Activated CD4-positive, alpha-beta T cell treated with anti-CD3 and anti-CD28 coated beads for 24 hours (primary cell): ENCODE measurements at places on chromosomes 5 and 9.

GRCh38 chr9:109969011-109969410 lies 189.0 kb downstream of the PALM2AKAP2 start:
- DNase-seq, result no peak

DNA sequence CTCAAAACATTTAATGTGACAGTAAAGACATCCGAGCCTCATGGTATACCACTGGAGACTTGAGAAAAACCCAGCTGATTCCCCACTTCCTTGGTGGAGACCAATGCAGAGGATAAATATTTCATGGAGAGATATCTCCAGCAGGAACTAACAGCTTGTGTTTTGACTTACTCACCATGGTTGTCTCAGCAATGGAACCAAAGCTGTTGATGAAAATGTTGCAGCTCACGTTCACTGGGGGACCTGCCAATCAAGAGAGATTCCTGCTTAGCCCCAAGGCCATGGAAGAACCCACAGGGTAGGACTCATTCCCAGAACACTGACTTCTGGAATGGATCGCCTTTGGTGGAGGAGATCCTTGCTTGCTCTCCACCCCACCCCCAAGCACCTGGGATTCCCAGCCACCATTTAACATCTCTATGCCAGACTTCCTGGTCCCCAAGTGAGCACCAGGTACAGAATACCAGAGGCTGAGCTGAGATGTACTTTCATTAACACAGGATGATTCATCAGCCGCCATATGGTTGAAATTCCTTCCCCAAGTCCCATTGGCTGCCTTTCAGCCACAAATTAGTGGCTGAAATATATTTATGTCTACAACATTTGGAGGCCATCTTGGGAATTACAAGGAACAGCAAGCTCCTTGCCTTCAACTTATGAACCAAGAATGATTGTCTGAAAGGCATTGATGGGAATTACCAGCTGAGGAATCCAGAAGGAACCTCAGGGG lies 37.9 kb downstream of the GLRA1 start:
- DNase-seq, result no peak

DNA sequence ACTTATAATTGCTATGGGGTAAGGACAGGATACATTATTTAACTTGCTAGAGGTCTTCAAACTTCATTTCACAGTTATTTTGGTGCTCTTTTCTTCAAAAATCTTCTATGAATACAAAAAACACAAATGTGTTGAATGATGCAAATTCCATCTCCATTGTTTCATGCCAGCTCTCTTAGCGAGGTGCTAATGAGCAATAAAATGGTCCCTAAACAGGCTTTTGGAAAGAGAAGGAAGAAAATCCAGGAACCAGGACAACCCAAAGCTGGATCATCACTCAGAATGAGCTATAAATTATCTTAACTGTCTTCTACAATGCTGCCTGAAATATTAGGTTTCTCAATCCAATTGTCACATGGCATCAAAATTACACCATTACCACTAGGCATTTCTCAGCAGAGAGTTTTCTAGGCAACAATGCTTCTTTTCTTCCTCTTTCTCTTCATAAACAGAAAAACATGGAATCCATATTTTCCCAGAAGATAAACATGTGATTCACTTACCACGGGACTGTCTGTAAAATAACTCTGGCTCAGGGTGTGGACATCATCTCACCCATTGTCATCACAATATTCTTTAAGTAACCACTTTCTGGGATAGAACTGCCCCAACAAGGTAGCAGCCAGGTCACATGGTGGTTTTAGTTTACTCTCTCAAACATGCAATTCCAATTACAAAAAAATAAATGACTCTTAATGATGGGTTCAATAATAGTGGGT lies 249.4 kb downstream of the NPR3 start:
- no peak for DNase-seq

DNA sequence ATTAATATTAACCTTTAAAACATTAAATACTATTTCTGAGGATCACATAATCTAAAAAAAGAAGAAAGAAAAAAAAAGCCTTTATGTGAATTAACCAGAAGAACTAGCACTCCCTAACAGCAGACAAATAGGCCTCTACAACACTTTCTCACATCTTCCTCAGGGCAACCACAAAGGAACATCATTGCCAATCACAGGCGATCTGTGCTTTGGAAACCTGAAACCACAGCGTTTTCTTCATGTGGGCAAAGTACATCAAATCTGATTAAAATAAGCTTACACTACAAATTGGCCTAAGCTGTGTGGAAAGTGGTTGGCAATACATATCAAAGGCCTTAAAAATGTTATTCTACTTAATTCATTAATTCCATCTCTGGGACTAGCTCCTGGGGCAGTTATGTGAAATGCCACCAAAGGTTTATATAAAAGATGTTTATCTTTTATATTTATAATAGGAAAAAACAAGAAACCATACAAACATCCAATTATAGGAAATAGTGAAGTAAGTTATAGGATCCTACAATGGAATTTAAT lies 184.8 kb upstream of the TBCA start:
- no peak for DNase-seq

DNA sequence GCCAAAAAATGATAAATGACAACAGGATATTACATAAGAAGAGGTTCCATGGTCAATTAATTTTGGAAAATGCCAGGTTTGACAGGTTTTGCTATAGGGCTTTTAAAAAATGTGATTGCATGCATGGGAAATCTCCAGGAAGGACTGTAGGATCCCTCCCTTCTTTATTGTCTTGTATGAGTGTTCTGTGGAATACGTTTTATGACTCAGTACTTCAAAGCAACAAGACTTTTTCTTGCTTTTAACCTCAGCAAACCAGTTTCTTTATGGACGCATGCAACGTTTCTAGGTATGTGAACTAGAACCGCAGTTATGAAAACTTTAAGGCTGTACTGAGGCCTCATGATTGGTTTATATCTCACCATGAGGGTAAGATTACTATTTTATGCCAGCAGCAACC lies 76.6 kb upstream of the NTRK2 start:
- no peak for DNase-seq

- DNase-seq, result no peak
Observed at GRCh38 chr5:74433896-74434829, 206.4 kb downstream of the ENC1 start.

- DNase-seq, result no peak
Observed at GRCh38 chr5:6752782-6753181, 39.5 kb downstream of the TENT4A start.

DNA sequence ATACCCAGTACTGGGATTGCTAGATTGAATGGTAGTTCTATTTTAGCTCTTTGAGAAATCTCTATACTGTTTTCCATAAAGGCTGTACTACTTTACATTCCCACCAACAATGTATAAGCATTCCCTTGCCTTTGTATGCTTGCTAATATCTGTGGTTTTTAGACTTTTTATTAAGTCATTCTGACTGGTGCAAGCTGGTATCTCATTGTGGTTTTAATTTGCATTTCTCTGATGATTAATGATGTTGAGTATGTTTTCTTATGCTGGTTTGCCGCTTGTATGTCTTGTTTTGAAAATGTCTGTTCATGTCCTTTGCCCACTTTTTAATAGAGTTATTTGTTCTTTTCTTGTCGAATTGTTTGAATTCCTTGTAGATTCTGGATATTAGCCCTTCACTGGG lies 512.7 kb upstream of the PAPPA start:
- no peak for DNase-seq

- no peak for DNase-seq
Observed at GRCh38 chr5:110439296-110439695, 287.2 kb downstream of the TMEM232 start.

GRCh38 chr9:96236854-96237550 lies 65.0 kb downstream of the HSD17B3 start:
- no peak for DNase-seq

DNA sequence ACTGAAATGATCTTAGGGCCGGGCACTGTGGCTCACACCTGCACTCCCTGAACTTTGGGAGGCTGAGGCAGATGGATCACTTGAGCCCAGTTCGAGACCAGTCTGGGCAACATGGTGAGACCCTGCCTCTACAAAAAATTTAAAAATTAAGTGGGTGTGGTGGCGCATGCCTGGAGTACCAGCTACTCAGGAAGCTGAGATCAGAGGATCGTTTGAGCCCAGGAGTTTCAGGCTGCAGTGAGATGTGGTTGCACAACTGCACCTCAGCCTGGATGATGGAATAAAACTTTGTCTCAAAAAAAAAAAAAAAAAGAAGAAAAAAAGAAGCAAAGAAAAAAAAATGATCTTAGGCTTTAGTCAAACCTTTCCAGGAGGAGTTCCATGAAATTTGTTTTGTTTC lies 41.8 kb downstream of the MEF2C start:
- DNase-seq, result no peak

GRCh38 chr5:154345255-154345952 lies 100.4 kb upstream of the SAP30L start:
- DNase-seq, result no peak

- no peak for DNase-seq
Observed at GRCh38 chr5:1480217-1480616, 35.0 kb upstream of the SLC6A3 start.

GRCh38 chr5:67161767-67162166 lies 34.8 kb downstream of the CD180 start:
- DNase-seq, result no peak

DNA sequence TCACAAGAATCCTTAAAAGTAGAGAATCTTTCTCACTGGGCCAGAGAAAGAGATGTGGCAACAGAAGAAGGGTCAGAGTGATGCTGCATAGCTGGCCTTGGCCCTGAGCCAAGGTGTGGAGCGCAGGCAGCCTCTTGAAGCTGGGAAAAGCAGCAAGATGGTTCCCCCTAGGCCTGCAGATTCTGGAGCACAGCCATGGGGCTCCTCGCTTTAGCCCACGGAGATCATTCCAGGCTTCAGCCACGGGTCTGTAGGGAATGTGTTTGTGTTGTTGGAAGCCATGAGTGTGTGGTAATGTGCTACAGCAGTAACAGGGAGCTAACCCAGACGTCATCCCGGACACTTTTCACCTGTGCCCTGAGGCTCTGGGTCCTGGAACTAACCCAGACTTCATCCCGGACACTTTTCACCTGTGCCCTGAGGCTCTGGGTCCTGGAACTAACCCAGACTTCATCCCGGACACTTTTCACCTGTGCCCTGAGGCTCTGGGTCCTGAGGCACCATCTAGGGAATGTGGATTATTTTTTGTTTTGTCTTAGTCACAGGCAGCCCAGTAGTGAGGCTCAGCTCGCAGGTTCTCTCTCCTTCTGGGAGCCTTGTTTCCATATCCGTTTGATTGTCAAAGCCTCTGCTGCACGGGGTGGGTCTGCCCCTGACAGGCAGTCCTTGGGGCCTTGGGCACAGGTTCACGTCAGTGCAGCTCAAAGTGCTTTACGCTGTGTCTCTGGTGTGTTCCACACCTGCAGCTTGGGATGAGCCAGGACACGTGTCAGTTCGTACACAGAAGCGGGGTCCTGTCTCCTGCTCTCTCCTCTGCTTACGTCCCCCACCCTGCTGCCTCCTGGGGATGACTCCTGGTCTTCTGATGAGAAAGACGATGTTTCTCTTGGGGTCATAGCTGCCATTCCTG lies 56.3 kb upstream of the EXOC3 start:
- DNase-seq, result no peak

GRCh38 chr5:178380086-178380485 lies 147.5 kb upstream of the PHYKPL start:
- DNase-seq, result no peak

DNA sequence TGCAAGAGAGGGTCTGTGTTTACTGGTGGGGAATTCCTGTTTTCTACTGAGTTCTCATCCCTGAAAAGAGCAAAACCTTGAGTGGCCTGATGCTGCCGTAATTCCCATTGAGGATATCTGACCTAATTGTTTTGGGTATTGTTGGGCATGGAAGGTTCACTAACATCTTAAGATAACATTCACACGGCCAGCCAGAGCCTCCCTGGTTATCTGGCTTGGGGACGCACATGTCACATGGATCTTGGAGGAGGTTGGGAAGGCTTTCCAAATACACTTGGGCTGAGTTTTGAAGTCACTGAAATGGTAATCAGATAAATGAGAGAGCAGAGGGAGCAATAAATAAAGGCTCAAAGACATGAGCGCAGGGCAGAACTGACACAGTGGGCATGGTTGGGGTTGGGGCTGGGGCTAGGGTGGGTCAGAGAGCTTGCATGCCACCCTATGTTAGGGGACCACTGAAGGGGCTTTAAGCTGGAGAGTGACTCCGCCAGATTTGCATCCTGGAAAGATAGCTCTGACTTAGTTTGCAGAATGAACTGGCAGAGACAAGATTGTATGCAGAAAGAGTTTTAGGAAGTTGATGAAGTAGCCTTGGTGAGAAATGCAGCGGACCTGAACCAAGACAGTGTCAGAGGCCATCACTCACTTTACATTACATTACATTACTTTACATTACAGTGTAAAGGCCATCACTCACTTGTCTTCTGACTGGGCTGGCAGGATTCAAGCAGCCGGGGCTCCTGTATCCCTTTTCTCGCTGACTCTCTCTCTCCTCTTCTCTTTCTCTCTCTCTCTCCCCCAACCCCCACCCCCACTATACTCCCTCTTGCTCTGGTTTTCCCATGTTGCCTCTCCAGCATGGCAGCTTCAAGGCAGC lies 24.2 kb downstream of the SLC1A1 start:
- no peak for DNase-seq

- DNase-seq, result no peak
Observed at GRCh38 chr5:96432216-96433065, 607 bp downstream of the PCSK1 start.

DNA sequence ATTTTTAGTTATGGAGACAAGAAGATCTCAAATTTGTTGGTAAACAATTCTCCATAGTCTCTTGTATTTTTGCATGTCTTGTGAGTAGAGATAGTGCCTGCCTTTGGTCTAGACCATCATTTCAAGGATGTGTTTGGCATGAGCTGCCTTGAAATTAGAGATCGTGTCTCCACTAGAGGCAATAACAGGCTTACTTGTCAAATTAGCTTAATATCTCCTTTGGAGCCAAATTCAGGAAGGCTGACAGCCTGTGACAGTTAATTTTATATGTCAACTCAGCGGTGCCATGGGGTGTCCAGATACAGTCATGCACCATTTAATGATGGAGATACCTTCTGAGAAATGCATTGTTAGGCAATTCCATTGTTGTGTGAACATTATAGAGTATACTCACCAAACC lies 24.8 kb upstream of the PRDM9 start:
- DNase-seq, result no peak

DNA sequence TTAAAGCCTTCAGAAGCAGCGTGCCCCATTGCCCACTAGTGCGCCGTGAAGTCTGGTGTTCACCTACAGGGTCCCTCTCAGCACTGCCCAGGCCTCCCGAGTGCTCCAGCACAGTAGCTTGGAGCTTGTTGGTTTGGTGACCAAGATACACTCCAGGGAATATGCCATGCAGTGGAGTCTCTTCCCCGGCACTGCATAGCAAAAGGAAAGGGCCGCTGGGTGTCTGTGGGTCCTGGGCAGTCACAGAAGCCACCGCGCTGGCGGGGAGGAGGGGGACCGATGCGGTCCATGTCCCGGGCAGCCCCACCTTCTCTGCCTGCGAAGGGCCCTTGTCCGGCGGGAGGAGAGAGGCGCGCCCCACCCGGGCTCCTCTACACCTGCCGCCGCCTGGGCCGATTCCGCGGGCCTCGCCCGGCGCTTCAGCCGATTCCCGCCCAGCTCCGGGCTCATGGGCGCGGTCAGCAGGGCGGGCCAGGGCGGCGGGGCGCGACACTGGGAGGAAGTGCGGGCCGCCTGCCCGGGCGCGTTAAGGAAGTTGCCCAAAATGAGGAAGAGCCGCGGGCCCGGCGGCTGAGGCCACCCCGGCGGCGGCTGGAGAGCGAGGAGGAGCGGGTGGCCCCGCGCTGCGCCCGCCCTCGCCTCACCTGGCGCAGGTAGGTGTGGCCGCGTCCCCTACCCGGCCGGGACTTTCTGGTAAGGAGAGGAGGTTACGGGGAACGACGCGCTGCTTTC lies at the start of gene SYK:
Gene SYK, plus strand, starts transcription at position 579 of the 732 bp plus-strand sequence. CDS start 42,080 bp downstream, outside the sequence.
- DNase-seq, result no peak
